Activated CD8-positive, alpha-beta memory T cell treated with anti-CD3 and anti-CD28 coated beads for 1 hour (primary cell): ENCODE measurements at places on chromosomes 13 and 19.

- DNase-seq: no peak
These were observed 8.9 kb downstream of the CACNG8 start for GRCh38 chr19:53971673-53972072.

DNA sequence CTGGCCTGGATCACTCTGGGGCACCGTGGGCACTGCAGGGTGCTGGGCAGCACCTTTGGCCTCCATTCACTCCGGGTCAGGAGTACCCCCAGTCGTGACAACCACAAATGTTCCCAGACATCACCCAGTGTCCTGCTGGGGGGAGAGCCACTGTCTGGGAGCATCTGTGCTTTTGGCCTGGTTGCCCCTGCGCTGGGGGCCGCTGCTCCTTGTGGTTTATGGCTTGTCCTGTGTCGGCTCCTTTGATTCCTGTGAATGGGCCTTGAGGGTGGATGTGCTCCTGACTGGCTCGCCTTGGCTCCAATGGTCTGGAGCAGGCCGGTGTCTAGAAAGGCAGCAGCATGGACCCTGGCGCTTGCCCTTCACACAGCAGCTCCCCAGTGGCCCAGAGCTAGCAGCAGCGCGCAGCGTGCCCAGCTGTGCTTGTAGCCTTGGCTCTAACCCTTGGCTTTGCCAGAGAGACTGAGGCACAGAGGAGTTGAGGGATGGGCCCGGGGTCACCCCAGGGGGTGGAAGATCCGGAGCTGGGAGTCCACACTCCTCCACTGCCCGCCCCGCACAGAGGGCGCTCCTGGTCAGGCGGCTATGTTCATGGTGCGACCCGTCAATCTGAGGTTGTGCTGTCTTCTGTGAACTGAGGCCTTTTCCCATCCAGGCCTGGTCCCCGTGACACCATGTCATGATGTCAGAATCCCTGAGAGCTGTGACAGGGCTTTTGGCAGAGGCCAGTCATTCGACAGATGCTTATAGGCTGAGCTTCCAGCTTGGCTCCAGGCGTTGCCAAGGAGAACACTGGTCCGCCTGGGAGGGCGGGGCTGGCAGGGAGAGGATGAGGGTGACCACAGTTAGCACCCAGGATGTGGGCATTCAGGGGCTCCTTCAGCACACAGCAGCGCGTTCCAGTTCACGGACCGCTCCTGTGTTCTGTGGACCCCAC is 4.1 kb downstream of the DAZAP1 start:
- no peak for DNase-seq

DNA sequence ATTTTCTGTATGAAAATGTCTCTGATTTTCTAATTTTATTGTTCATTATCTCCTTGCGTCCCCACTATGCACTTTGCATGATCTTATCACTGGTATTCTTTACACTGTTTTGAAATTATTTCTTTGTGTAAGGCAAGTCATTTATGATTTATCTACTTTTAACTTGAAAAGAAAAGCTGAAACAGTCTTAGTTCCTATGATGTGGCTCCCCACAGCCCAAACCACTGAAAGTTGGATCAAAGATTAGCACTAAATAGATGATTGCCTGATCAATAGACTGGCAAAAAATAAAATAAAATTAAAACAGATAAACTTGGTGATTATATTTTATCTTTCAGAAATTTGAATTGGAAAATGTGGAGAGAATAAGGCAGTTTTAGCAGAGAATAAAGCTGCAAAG is 1101.9 kb downstream of the PCDH9 start:
- no peak for DNase-seq

DNA sequence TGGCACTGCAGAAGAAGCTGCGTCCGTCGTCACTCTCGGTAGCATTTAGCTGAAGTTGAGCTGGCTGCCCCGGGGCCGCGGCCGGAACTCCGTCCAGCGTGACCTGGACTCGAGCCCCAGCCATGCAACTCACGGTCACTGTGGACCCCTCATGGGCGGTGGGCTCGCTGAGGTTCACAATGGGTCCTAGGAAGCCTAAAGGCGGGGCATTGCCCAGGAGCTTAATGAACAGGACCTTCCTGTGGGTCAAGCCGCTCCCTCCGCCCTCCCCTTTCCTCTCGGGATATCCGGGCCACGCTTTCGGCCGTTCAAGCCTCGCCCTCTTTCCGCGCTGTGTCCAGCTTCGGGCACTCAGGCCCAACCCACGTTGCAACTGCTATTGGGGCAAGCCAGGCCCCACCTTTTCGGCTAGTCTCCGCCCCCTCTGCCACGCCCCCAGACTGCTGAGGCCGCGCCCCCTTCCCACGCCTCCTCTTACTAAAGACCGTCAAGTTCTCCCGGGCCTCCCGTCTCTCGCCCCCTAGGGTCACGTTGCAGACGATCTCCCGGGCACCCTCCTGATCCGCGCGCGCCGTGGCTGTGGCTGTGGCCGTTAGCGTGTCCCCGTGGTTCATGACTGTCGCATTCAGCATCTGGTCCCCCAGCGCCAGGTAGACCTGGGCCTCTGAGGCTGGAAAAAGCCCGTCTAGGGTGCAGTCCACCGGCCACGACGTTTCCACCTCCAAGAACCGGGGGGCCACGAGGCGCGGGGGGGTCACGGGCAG is 1.4 kb upstream of the RAVER1 start:
- no peak for DNase-seq

DNA sequence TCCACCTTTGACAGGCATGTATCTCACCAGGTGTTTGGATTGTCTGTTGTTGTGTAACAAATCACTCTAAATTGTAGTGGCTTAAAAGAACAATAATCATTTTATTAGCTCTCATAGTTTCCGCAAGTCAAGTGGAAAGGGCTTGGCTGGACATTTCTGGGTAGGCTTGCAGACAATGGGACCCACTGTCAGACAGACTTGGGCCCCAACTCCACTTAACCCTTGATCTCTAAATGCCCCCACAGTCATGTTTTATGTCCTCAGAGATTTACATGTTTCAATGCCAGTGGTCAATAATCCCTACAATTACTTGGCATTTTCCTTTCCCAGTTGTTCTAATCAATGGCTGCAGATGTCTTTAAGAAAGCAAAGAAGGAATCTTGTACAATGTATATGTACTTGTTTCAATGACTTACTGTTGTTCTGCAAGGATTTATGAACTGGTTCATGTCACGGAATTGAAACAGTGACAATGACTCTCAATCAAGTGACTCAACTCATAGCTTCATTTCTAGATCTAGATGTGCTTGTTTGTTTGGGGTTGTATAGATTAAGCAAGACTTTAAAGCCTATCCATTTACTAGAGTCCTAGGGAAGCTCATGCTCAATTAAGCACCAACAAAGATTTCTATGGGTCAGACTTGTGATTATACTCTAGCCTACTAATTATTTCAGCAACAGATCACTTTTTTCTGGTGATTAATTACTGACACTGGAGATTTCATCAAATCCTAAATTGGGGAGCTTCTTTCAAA is 510.1 kb upstream of the NBEA start:
- no peak for DNase-seq

- DNase-seq: no peak
These were observed 576 bp downstream of the DOT1L start for GRCh38 chr19:2164020-2164998.

GRCh38 chr19:19531951-19532805 is 3.5 kb downstream of the YJEFN3 start:
- peak; percentile 69 for DNase-seq

DNA sequence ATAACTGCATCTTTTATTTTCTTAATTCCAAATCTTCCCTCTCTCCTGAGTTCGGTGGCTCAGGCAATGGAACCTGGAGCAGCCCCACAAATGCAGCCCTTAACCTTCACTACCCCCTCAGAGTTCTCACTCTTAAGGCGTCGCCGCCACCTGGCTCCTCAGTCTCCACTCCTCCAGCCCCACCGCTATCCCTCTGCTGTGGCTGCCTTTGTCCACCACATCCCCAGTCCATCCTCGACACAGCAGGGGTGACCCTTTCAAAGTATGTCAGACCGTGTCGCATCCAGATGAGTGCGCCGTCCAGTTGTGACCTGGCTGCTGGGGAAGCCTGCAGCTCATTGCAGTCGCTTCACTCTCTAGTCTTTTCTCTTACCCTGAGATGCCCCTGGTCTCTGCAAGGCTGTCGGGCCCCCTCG is 1.0 kb downstream of the SPPL2B start:
- no peak for DNase-seq

DNA sequence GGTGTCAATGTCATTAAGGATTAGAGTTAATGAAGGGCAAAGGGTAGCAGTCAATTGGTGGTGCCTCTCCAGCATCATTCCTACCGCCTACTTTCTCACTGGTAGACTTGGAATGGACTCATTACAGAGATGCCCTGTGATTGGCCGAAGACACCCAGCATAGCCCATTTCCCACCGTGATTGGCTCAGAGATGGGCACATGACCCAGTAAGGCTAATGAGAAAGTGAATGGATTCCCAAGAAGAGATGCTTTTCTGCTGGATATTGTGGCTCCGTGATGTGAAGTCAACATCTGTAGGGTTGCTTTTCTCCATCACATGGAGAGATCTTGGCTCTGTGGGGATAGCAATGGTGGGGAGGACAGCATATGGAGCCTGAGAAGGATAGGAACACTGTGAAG is 11.6 kb downstream of the VSIG10L start:
- no peak for DNase-seq

GRCh38 chr19:29939628-29940027 is 2.4 kb upstream of the URI1 start:
- DNase-seq: no peak

DNA sequence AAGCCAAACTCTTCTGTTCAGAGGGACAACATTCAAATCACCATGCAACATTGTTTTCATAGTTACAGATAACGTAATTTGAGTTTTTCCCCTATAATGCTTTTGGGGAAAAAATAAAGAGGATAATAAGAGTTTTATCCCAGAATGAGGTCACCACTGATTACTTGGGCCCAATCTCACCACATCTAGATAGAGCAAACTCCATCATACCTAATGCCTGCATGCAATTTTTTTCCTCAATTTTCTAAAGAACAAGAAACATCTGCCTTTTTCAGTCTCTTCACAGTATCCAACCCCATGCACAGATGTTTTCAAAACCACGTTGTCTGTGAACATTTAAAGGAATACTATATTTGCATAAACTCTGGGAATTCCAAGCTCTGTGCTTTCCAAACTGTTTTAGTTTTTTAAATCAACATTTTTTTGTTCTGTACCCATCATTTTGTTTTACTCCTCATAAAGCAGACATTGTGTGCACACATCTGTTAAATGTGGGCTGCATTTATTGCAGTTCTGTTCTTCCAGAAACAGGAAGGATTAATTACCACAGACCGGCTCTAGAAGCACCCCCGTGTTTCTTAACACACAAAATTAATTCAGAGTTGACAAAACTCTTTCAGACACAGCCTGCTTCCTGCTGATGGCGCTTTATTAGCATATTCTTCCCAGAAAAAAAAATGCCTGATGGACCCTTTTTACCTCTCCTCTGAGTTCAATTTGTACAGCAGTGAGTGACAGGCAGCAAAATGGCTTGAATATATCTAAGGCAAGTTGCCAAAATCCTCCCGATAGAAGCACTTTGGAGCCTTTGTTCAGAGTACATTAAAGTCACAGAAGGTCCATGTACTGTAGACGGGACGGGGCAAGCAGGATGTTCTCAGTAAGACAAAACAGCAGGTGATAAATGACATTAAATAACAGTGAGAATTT is 1171.9 kb downstream of the EFNB2 start:
- no peak for DNase-seq

DNA sequence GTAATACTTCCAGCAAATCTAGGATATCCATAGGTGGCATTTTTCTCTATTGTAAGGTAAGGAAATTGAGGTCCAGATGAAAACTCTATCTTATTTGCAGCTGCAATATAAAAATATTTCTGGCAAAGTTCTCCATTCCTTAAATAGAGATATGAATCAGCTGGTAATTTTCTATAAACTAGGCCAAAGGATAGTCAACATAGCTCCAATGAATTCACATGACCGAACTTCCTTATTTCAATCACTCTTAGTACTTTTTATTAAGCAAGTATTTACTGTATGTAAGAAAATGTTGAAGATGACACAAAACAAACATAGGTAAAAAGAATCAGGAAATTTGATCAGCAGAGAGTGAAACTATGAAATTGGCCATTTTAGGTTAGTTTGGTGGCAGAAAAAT is 13.0 kb upstream of the LCP1 start:
- DNase-seq: no peak

DNA sequence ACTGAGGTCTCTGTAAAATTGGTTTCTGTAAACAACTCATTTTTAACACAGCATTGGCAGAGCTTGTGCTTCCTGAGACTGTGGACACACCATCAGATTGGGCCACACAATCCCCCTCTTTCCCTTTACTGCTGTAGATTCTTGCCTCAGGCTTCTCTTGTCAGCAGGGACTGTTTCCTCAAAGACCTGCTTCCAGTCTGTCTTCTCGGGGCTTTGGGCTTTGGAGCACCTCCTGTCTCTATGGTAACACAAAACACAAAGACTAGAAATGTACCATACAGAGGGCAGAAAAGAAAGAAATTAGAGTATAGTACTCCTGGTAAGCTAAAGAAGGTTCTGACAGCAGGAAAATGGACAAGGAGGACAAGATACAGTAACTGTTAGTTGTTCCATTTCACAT is 484.5 kb downstream of the DIAPH3 start:
- no peak for DNase-seq

GRCh38 chr13:40023595-40024203 is 368.2 kb downstream of the COG6 start:
- no peak for DNase-seq

DNA sequence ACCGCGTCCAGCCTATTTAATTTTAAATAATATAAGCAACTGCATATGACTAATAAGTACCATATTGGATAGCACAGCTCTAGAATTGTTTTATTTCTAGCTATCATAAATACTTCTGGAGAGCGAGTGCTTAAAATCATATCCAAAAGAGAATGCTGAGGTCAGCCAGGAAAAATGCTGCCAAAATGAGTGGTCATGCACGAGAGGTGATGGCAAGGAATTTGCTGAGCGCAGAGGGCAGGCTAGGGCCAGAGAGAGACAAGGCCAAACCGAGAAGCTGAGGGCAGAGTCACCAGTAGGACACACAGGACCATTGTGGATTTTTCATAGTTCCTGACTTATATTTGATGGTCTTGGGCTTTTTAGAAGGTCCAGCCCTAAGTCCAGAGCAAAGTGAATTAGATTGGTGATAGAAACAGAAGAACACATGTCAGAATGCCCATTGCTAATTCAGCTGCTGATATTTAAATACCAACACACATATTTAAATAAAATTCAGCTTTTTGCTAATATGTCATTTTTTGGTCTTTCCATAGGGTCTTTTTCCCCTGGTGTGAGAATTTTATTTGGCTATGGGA is 33.6 kb upstream of the UBL3 start:
- no peak for DNase-seq

- DNase-seq: no peak
These were observed 368.5 kb upstream of the ZNF507 start for GRCh38 chr19:31976775-31977536.
